ENCODE measurements at places on chromosomes 2 and 18. TPM values are rescaled to one million over a fixed set of nuclear protein-coding genes. Genes with fewer than 3 reads are reported as not detected.

The HOXD13 gene
- not detected for total RNA-seq

The PARD3B gene
- total RNA-seq, result 2.3 TPM

The VWC2L gene
- total RNA-seq, result not detected

The CTNNA2 gene
- total RNA-seq, result not detected

DNA sequence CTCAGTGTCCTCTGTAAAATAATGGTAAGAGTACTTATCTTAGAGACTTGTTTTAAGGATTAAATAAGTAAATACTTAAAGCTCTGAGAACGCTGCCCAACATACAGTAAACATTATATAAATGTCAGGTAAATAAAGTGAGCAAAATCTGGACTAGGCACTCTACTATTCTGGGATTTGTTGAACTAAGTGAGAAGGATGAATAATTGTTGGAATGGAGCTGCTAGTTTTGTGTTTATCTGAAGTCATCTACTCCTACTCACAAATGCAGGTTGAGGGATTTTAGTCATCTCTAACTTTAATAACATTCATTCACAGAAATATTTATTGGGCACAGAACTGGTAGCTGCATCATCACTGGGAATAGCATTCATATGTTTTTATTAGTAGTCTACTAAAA is 103.4 kb downstream of the MEIS1 start:
- H3K4me1 ChIP-seq, result no peaks in the 10 kb centered on the region
- H3K36me3 ChIP-seq, result no peaks in the 10 kb centered on the region
- no peaks in the 10 kb centered on the region for H3K27me3 ChIP-seq
- no peak overlapping the region for H3K4me3 ChIP-seq
- no peak for DNase-seq

DNA sequence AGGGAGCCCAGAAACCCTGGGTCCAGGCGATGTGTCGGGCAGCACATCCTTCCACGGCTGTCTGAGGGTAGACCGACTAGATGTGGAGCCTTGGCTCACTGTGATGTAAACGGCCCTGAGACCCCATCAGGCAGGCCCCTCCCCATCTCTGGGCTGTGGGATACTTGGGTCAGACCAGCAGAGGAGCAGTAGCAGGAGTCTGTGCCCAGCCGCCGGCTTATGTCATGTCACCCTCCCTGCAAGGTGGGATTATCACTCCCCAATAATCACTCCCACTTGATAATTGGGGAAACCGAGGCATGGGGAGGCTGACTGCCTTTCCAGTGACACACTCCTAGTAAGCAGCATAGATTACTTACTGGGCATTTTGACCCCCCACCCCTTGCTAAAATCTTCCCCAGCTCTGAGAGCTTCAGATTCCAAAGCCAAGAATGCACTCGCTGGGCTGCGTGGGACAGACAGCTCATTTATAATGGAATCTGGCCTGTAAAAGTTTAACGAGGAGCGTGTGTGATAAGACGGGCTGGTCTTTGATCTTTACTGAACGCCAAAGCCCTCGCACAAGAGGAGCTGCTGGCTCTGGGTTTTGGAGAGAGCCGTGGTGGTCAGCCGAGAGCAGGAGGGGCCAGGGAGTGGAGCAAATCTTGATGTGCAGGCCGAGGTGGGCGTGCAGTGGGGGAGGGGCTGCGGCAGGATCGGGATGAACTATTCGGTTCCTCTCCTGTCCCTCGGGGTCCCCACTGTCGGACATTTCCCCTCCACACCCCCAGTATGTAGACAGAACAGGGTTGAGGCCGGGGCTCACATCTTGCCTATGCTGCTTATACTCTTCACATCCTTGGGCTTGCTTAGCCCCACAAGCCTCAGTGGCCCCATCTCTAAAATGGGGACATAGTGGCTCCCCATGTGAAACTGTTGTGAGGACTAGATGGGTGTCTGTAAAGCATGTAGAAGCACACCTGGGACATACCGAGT is 200.0 kb downstream of the GLI2 start:
- no peaks in the 10 kb centered on the region for H3K36me3 ChIP-seq
- H3K27ac ChIP-seq, result no peak overlapping the region
- H3K27me3 ChIP-seq, result no peaks in the 10 kb centered on the region
- no peaks in the 10 kb centered on the region for H3K4me1 ChIP-seq
- no peak overlapping the region for H3K4me3 ChIP-seq

GRCh38 chr2:34104601-34105000 is 505.5 kb upstream of the FAM98A start:
- no peak for DNase-seq
- no peak overlapping the region for H3K27ac ChIP-seq
- H3K27me3 ChIP-seq, result no peaks in the 10 kb centered on the region
- no peaks in the 10 kb centered on the region for H3K36me3 ChIP-seq
- H3K4me1 ChIP-seq, result no peaks in the 10 kb centered on the region

- no peak for DNase-seq
- no peak overlapping the region for H3K4me3 ChIP-seq
- H3K36me3 ChIP-seq, result no peaks in the 10 kb centered on the region
- peaks cover 8% of the 10 kb centered on the region for H3K4me1 ChIP-seq
These were observed 12.8 kb downstream of the ASIC4 start for GRCh38 chr2:219527076-219527394.

DNA sequence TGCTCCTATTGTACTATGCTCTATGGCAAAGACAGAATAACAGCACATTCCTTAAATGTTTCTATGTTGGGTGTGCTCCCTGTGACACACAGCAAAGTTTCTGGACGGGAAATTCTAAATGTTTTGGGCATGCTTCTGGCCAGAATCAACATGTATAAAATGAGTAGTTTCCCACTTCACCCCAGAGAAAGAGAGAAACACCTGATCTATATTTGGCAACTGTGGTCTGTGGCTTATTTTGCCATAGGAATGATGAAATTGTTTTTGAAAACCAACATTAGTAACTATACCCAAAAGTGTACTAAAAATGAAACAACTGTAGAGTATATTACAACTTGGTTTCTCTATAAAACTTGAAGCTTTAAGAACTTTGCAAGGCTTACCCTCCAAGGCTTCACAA is 89.1 kb downstream of the RAD51AP2 start:
- no peak for DNase-seq
- no peaks in the 10 kb centered on the region for H3K4me1 ChIP-seq
- no peak overlapping the region for H3K4me3 ChIP-seq
- H3K36me3 ChIP-seq, result no peaks in the 10 kb centered on the region
